CD4-positive, alpha-beta T cell treated with Interferon gamma for 1 hour (primary cell): ENCODE measurements at places on chromosomes 5 and 9.

DNA sequence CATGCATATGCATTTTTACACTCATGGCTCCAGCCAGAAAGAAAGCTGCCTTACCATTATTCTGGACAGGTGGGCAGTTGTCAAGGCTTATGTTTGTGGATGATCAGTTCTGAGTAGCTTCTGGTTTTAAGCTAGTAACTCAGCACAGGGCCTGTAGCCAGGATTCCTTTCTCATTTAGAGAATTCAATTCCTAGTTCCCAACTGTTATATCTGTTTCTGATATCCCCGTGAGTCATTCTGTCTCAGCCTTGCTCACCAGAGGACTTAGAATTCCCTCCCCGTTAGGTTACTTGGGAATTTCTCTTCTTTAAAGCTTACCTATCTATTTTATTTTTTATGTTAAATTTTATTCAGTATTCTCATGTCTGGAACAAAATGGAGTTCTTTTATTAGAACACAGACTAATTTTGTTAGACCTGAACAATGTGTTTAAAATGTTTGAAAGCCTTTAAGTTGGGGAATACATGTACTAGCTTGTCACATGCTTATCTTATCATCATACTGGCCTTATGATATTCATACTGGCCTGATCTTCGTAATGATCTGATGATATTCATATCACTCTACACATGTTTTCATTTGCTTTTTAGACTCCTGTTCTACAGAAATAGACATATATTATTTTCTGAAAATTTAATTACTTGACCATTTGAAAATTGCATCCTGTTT is 47.1 kb downstream of the CAST start:
- no peak for DNase-seq

DNA sequence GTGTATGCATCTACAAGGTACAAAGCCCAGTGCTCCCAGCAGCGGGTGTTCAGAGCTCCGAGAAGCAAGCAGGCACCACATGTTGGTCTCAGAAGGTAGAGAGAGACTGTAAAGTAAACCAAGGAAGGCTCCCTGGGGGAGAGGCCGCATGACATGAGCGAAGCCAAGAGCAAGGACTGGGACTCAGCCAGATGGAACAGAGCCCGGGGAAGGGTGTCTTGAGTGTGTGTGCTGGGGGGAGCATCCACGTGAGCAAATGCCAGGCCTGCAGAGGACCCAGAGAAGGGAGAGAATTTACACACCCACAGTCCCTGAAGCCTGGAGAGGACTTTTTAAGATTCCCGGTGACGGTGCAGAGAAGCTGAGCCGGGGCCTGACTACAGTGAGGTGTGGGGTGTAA is 15.2 kb upstream of the KCNIP1 start:
- no peak for DNase-seq

DNA sequence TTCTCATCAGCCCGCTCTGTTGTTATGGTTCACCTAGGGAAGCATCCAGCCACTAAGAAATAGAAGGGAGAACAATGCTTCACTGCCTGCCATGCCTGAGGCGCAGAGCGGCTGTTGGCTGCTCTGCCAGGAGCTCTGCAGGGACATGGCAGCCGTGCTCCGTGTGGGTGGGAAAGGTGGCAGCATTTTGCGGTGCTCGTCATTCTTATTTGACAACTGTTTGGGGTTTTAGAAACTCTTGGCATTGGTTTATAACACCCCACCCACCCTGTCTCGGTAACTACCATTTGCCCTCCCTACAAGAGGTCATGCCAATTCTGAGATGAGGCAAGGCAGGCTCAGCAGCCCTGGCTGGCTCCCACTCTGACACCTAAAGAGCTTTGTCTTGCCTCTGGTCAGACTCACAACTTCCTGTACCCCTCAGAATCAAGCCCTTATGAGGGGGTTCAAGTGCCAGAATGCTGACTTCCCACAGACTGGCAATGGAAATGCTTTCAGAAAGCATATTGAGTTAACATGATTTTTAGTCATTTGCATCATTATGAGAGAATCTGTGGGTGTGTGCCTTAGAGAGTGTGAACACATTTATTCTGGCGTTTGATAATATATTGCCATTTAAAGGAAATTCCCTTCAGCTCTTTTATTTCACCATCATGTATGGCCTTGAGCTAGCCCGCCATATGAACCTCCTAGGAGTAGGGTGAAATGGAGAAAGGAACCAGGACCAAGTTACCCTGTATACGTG is 288.0 kb upstream of the ANKRD55 start:
- no peak for DNase-seq

DNA sequence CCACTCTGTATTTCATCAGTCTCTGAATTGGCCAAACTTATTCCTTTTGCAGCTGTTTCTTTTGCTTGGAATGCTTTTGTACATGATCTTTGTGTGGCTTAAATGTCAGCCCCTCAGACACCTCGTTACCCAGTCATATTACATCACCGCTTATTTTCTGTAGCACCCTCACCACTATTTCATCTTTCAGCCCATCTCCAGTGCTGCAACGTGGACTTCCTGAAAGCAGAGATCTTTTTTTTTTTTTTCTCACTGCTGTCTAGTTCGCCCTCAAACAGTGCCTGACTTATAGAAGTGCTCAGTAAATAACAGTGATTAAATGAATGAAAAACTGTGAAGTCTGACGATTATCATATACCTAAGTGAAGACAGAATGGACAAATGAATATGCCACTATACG is 835 bp downstream of the SRA1 start:
- DNase-seq, result no peak

DNA sequence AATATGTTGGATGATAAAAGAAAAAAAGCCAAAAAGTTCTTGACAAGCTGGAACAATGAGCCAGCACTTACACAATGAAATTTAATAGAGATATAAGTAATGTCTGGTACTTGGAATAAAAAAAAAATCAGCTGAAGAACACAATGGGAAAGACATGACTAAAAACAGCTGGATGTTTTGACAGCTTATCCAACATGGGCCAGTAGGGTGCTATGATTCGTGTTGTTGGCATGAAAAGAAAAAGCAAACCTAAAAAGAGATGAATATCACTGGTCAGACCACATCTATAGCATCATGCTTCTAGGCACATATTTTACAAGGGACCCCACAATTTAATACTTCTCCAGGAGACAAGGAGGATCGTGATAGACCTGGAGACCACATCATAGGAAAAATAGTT is 175.3 kb downstream of the ARL15 start:
- DNase-seq, result no peak

DNA sequence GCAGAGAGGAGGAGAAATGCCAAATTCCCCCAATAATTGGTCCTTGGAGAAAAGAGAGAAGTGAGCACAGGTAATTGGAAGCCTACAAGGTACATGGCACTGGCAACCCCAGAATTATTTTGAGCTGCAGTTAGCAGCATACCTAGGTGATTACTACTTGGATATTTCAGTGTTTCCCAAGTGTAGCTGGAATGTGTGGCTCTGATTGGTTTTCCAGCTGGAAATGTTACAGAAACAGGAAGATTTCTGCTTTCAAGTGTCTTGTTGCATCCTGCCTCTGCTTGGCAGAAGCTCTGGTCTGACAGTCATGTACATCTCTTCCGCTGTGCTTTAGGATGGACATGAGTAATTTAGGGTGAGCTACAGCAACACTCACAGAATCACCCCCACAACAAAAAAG is 262.1 kb downstream of the ENC1 start:
- no peak for DNase-seq

GRCh38 chr9:13960011-13960765 is 353.8 kb downstream of the NFIB start:
- no peak for DNase-seq

DNA sequence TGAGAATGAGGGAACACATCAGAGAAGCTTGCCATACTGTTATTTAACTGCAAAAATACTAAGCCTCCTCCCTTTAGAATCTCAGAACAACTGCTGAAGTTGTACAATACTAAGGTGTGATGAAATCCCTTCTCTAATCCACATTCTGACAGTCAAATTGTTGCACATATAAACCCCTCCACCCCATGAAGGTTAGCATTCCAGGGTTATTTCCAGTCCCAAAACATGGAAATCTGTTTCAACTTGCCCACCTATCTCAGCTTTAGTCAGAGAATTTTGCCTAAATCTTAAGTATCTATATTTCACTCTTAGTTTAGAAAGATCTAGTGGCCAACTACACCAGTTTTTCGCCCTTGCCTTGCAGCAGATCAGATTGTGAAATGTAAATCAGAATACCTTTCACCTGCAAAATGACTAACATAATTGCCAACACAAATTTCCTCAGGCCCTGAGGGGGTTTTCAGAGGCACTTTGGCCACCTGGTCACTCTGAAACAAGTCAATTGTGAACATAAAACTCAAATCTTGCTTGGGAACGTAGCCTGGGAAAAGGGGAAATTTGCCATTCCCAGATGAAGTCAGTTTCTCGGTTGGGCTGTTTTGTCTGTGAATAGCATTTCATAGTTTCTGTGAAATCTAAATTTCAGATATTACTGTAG is 93.9 kb downstream of the EFNA5 start:
- no peak for DNase-seq

- DNase-seq, result no peak
Observed at GRCh38 chr9:38418366-38418765, 5.9 kb downstream of the IGFBPL1 start.
